ENCODE measurements at places on chromosomes 3 and 15. TPM values are rescaled to one million over a fixed set of nuclear protein-coding genes. Genes with fewer than 3 reads are reported as not detected.

DNAH12 gene
- 0.03 TPM for polyA plus RNA-seq

SKOR1 gene
- polyA plus RNA-seq, result 0.18 TPM

LRRC31 gene
- polyA plus RNA-seq, result not detected

LYZL4 gene
- not detected for polyA plus RNA-seq

CELF6 gene
- 0.20 TPM for polyA plus RNA-seq

PIGX gene
- polyA plus RNA-seq, result 15.5 TPM

CHST13 gene
- polyA plus RNA-seq, result 0.41 TPM

ITPKA gene
- polyA plus RNA-seq, result 2.2 TPM

MESP2 gene
- 0.21 TPM for polyA plus RNA-seq

CCK gene
- not detected for polyA plus RNA-seq

- DNase-seq, result no peak
Measured at GRCh38 chr3:30069056-30069455, 537.3 kb upstream of the TGFBR2 start.

DNA sequence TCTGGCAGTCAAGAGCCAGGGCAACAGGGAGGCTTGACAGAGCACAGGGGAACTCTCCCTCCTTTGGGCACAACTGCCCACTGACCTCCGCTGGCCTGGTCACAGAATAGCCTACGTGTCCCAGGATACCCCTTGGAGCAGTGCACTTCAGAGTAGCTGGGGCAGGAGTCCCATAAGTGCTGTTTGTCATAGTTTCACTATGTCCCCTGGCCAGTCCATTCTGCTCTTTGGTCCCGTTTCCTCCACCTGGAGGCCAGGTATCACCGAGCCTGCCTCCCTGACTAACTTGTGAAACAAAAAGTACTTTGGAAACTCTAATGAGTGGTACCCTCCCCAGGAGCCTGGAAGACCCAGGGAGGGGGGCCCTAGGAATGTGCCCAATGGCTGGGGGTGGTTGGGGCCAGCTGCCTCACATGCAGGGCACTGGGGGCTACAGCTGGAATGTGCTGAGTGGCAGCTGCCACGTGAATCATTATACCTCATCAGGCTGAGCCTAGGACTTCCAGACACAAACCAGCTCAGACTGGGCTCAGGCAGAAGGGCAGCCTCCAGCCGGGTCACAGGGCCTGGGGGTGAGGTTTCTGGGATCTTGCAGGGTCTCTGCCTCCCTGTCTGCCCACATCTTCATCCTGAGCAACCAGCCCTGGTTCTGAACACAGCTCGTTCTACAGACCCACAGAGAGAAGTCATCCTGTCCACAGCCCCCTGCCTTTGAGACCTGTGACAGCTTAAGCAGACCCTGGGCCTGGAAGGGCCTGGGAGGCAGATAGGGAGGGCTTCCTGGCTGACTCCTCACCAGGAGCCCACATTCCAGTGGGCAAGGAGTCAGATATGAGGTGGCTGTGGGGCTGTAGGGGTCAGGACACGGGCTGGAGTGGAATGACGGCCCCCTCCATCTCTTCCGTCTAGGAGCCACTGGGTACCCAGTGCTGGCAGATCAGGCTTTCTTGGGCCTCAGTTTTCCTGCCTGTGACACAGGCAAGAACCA is 914 bp upstream of the PTH1R start:
- no peak for DNase-seq

- no peak for DNase-seq
Measured at GRCh38 chr3:130932979-130933378, 39.1 kb downstream of the ATP2C1 start.

DNA sequence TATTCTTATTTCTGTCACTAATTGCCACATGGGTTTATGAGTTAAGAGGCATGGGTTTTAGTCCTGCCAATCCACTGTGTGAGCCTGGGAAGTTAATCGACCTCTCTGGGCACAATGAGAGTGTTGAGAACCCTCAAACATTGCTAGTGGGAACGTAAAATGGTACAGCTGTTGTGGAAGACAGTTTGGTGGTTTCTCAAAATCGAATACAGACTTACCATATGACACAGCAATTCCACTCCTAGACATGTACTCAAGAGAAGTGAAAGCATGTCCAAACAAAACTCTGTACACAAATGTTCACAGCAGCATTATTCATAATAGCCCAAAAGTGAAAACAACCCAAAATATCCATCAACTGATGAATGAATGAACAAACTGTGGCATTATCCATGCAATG is 5.7 kb upstream of the GNB5 start:
- DNase-seq, result no peak

DNA sequence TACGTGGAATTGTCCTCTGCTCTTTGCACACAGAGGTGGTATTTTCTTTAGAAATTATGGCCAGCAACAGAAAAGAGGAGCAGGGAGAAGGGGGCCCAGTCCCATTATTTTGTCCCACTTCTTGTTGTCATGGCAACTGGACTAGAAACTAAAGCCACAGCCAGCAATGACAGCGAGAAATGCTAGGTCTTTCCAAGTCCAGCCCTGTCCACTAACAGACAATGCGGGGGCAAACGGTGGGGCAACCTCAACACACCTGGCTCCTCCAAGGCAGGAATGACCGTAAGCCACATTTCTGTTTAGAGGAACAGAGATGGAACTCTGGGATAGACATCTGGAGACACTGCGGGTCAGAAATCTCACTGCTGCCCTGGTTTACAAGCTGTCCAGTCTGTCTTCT is 107.3 kb downstream of the RFTN1 start:
- no peak for DNase-seq

- no peak for DNase-seq
Measured at GRCh38 chr3:130527426-130527825, 10.4 kb downstream of the COL6A6 start.

DNA sequence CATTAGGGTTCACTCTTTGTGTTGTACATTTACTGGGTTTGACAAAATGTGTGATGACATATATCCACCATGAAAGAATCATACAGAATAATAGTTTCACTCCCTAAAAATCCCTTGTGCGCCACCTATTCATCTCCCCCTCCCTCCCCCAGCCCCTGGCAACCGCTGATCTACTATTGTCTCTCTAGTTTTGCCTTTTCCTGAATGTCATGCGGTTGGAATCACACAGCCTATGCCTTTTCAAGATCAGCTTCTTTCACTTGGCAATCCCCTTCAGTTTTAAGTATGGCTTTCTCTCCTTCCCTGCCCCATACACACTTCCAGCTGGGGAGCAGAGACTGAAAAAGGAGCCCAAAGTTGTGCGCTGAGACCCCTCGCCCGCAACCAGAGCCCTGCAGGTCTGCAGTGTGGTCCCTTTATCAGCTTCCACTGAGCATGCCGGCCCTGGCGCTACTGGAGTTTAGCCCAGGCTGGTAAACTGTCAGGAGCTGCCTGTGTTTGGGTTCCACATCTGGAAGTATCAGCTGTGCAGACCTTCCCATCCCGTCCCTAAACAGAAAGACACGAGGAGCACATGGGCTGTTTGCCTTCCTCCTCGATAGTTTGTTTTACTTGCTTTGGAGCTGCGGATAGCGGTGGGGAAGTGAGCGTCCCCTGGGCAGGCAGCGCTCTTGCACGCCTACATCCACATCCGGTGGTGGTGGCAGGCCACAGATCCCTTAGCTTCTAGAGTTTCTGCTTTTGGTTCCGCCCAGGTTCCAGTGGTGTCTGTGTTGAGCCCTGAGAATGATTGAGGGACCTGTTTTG is 12.3 kb downstream of the BOC start:
- DNase-seq, result no peak

DNA sequence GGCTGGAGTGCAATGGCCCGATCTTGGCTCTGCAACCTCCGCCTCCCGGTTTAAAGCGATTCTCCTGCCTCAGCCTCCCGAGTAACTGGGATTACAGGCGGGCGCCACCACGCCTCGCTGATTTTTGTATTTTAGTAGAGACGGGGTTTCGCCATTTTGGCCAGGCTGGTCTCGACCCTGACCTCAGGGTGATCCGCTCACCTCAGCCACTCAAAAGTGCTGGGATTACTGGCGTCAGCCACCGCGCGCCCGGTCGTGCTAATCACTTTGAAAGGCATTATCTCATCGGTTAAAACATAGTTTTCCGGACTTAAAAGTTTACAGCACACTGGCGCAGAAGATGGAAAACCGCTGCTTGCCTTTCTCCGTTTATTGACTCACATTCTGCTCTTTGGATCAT is 27.6 kb upstream of the MTHFS start:
- no peak for DNase-seq

GRCh38 chr3:192917028-192917403 is 640 bp downstream of the MB21D2 start:
- peak; percentile 68 for DNase-seq

GRCh38 chr3:153856932-153857331 is 264.3 kb upstream of the ARHGEF26 start:
- DNase-seq, result no peak

DNA sequence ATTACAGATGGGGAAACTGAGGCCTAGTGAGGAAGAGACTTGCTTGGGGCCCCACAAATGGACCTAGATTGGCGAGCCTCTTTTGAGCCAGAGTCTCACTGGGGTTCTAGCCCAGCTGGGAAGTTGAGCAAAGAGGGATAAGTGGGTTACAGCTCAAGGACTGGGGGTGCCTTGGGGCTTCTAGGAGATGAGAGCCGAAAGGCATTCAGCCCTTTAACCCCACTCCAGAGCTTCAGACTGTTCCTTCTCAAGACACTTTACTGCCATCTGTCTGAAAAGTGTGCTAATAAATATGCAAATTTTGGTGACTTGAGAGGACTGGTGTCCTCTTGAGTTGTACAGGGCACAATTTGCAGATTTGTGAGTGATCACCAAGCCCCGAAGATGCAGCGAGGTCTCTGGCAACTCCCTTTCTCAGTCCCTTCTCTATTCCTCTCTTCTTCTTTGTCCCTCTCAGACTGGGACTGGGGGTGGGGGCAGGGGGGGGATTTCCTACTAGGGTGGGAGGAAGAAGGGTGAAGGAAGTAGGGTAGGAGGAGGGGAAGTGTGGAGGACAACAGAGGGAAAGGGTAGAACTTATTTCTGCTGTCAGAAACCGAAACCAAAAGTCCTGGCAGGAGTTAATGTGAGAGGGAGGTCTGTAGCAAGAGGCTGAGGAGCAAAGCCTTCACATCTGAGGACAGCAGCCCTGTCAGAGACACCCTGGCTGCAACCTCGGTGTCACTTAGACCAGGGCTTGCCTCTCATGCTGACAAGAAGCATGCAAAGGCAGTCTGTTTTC is 16.2 kb upstream of the ANKDD1A start:
- DNase-seq, result no peak

DNA sequence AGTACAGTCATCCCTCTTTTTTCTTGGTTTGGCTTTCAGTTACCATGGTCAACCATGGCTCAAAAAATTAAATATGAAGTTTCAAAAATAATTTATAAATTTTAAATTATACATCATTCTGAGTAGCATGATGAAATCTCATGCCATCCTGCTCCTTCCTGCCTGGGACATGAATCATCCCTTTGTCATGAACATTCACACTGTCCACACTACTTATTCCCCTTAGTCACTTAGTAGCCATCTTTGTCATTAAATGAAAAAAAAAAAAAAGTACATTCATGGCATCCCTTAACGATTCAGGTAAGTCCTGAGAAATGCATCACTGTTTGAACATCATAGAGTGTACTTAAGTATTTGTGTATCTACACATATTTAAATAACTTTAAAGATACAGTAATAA is 1046.3 kb downstream of the ROBO2 start:
- DNase-seq, result no peak

- DNase-seq, result peak; percentile 90
Measured at GRCh38 chr15:66707310-66708082, 5.5 kb downstream of the SMAD6 start.

GRCh38 chr3:147940405-147941193 is 531.4 kb downstream of the ZIC1 start:
- DNase-seq, result no peak

GRCh38 chr3:39126532-39127071 is 19.1 kb downstream of the TTC21A start:
- peak; percentile 52 for DNase-seq

DNA sequence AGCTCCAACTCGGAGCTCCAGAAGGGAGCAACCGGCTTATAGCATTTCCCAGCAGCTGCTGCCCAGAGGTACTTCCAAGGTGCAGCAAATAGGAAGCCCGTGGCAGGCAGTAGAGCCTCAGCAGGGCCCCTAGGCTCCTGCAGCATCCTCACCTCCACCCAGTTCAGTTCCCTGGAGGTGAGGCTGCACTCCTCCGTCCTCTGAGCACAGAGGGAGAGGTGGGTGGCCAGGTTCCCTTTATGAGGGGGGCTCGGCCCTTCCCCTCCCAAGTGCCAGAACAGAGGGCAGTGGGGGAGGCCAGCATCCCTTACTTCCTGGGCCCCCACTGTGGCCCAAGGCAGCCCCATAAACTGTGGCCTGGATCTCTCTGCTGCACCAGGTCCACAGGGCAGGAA is 150.2 kb downstream of the ATP10A start:
- DNase-seq, result no peak

DNA sequence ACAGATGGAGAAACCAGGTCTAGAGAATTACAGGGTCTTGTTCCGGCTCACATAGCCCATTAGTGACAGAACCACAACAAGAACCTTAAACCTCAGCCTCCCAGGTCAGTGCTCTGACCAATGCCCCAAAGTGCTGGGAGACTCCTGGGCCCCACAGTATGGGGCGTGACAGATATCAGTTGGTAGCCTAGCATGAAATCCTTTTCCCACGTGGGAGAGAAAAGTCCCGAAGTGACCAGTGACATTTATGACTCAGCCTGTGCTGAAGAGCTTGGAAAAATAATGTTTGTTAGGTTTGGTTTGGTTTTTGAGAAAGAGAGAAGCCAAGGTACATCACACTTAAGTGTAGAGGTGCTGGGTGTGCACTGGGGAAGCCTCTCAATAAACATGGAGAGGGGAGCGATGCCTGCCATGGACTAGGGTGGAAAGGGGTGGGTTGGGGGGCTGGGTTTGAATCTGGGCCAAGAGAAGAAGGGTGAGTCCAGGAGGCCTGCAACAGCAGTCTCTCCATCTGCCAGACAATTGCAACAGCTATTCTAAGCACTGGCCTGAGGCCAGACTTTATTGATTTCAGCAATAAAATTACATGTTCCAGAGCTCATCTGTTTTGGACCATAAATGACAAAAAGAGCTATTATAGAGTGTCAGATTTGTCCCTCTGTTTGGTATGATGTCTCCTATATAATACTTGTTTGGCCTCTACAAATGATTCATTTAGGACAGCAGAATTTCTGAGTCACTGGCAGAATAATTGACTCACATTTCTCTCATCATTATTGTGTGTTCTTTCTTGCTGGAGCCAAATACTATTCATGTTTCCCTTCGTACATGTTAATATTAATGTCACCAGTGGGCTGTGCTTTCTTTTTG is 43.4 kb downstream of the C2CD4A start:
- DNase-seq, result peak; percentile 77

GRCh38 chr15:100890850-100891249 is 11.2 kb downstream of the ALDH1A3 start:
- DNase-seq, result no peak

GRCh38 chr3:151236736-151237135 is 33.7 kb upstream of the GPR171 start:
- no peak for DNase-seq

- no peak for DNase-seq
Measured at GRCh38 chr3:177459401-177459800, 262.1 kb upstream of the TBL1XR1 start.

GRCh38 chr3:146191051-146191450 is 30.1 kb upstream of the PLOD2 start:
- no peak for DNase-seq

DNA sequence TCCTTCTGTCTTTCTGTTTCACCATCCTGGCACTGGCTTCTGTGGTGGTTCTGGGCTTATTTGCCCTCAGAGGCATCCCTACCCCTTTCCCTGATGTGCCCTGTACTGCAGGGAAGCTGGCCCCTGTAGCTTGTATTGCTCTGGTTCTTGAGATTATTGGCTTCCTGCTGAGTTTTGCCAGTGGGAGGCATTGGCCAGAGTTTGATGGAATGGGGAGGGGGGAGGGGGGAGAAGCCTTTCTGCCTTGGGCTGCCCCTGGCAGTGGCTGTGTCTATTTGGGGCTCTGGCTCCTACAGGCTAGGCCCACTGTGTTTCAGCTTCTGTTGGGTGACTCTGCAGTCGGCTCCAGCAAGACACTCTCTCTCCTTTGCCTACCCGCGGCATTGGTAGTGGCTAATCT is 41.6 kb upstream of the SEMA6D start:
- DNase-seq, result no peak

Data from SK-N-SH (cell line).